ENCODE measurements at places on chromosomes 12 and 14. TPM values are rescaled to one million over a fixed set of nuclear protein-coding genes. Genes with fewer than 3 reads are reported as not detected.

GRCh38 chr14:53409969-53410368 lies 256.8 kb upstream of the DDHD1 start:
- no peak overlapping the region for H3K27ac ChIP-seq
- H3K36me3 ChIP-seq = no peaks in the 10 kb centered on the region
- no peak for DNase-seq
- H3K4me3 ChIP-seq = no peak overlapping the region
- no peaks in the 10 kb centered on the region for H3K27me3 ChIP-seq
- no peaks in the 10 kb centered on the region for H3K4me1 ChIP-seq

DNA sequence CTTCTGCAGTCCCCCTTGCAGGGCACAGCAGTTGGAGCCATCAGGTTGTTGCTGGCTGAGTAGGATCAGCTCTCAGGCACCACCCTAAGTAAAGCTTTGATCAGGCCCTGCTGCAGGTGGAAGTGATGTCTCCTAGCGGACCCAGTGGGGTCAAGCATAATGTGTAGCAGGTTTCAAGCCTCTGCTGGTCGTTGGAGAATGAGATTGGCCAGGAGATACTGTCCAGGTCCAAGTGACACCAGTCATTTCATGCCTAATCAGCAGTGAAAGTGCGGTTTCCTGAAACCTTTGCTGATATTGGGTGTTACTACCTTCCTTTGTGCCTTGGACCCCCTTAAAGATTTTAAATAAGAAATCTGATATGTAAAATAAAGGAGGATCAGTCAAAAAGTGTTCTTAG lies 72.6 kb downstream of the SUSD6 start:
- no peak overlapping the region for H3K4me3 ChIP-seq
- no peaks in the 10 kb centered on the region for H3K36me3 ChIP-seq
- no peak for DNase-seq
- no peaks in the 10 kb centered on the region for H3K27me3 ChIP-seq
- peak overlapping the region; percentile 37 for H3K27ac ChIP-seq
- H3K4me1 ChIP-seq = peaks cover 26% of the 10 kb centered on the region

Gene PZP
- not detected for total RNA-seq

Gene AICDA
- total RNA-seq = not detected

DNA sequence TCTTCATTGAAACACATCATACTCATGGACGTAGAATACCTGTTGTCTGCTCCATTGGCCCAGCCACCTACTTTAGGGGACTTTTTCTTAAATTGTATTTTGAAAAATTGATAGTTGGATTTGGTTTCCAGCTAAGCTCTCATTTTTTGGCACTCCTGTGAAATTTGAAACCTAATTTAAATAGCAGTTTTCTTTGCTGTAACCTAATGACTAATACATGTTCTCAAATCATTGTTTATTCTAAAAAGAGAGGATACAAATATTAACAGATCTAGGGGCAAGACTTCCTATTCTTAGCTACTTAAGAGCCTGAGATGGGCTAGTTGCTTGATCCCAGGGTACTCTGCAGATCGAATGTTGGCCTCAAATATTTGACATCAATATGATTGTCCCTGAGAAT lies 78.9 kb downstream of the PLEKHA5 start:
- H3K27me3 ChIP-seq = no peaks in the 10 kb centered on the region
- H3K4me1 ChIP-seq = no peaks in the 10 kb centered on the region
- H3K27ac ChIP-seq = no peak overlapping the region

Gene ESR2
- not detected for total RNA-seq

GRCh38 chr14:97319691-97320090 lies 522.5 kb downstream of the VRK1 start:
- H3K27me3 ChIP-seq = no peaks in the 10 kb centered on the region
- no peaks in the 10 kb centered on the region for H3K36me3 ChIP-seq
- H3K4me1 ChIP-seq = no peaks in the 10 kb centered on the region

Gene MUCL1
- total RNA-seq = not detected

Gene LPAR5
- 0.21 TPM for total RNA-seq

DNA sequence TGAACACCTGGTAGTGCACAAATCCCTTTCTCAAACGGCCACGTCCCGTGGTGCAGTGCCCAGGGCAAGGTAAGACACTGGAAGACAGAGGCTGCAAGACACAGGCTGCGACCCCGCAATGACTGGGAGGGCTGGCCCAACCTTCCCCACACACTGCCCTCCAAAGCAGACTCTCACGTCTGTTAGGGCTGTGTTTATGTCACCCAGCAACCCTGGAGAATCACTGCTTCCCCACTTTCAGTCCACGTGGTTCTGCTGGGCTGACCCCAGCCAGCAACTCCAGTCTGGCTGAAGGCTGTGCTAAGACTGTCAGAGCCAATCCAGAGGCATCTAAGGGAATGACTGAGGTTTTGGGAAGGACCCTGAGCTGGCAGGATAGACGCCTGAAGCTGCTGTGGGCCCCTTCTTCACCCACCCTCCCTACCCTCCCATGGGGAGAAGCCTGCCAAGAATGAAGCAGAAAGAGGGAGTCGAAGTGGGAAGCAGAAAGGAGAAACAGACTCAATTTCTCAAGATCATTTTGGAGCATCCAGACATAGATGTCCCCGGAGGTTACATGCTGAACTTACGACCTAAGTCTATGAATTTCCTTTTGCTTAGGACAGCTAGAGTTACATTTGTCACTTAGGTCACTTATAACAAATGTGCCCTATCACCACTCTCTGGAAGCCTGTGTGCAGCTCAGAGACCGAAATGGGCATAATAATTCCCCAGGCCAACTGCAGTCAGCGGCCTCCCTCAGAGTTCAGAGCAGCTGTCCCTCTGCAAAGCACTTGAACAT lies 11.7 kb downstream of the KDM2B start:
- H3K27me3 ChIP-seq = no peaks in the 10 kb centered on the region
- no peaks in the 10 kb centered on the region for H3K4me1 ChIP-seq
- no peaks in the 10 kb centered on the region for H3K36me3 ChIP-seq
- no peak for DNase-seq
- H3K4me3 ChIP-seq = no peak overlapping the region
- peak overlapping the region; percentile 38 for H3K27ac ChIP-seq

- H3K36me3 ChIP-seq = no peaks in the 10 kb centered on the region
- H3K4me3 ChIP-seq = no peak overlapping the region
- no peaks in the 10 kb centered on the region for H3K27me3 ChIP-seq
These were observed 77.3 kb downstream of the SNAPC1 start for GRCh38 chr14:61839507-61839906.

DNA sequence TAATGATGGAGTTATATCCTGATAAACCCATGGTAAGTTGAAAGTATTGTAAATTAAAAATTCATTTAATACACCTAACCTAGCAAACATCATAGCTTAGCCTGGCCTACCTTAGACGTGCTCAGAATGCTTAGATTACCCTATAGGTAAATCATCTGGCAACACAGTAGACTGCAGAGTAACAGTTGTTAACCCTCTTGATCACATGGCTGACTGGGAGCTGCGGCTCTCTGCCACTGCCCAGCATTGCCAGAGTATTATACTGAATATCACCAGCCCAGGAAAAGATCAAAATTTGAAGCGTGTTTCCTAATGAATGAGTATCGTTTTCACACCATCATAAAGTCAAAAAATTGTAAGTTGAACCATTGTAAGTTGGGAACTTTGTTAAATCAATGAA lies 17.8 kb upstream of the TMPRSS12 start:
- H3K27me3 ChIP-seq = no peaks in the 10 kb centered on the region
- H3K36me3 ChIP-seq = peaks cover 4% of the 10 kb centered on the region
- no peaks in the 10 kb centered on the region for H3K4me1 ChIP-seq
- no peak overlapping the region for H3K4me3 ChIP-seq
- DNase-seq = no peak

Gene PRPH
- not detected for total RNA-seq

Gene TRPV4
- total RNA-seq = not detected

DNA sequence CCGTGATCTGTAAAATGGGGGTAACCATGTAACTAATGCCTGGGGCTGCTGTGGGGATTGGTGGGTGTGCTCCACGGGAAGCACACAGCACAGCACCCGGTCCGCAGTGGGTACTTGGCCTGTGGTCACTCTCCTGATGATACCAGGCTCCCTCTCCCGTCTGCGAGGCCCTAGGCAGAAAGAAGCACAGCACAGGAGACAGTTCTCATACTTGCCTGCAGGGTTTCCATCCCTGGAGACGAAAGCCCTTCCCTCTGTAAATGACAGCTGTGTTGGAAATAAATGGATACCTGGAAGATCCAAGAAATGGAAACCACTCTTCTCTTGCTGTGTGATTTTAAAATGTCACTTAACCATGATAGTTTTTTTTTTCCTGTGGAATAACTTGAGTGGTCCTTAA lies 7.9 kb upstream of the PRMT8 start:
- no peak overlapping the region for H3K4me3 ChIP-seq
- DNase-seq = no peak
- H3K27ac ChIP-seq = no peak overlapping the region
- no peaks in the 10 kb centered on the region for H3K36me3 ChIP-seq
- H3K4me1 ChIP-seq = no peaks in the 10 kb centered on the region
- H3K27me3 ChIP-seq = no peaks in the 10 kb centered on the region

DNA sequence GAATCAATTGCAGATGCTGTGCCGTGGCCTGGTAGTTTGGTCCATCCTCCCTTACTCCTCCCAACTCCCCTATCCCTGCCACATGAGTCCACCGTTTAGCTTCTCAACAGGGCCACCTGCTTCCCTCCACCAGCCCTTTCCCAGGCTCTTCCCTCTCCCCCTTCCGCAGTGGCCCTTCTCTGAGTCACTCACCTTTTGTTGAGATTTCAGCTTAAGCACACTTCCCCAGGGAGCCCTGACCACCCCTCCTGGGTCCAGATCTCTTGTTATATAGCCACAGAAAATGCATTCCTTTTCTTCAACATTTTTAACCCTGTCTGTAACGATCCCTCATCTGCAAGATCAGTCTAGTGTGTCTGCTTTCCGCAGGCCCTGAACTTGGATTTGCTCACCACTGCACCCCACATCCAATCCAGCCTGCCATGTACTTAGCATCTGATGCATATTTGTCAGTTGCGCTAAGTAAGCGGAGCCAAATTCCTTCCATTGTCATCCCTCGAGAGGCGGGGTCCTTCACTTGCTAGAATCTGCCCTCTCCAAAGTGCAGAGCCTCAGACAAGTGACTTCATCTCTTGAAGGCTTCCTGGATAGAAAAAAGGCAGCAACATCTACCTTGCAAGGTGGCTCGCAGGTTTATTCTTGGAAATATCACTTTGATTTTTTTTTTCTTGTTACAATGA lies 41.1 kb downstream of the TMEM63C start:
- H3K4me3 ChIP-seq = no peak overlapping the region
- H3K4me1 ChIP-seq = no peaks in the 10 kb centered on the region
- H3K27me3 ChIP-seq = no peaks in the 10 kb centered on the region
- no peaks in the 10 kb centered on the region for H3K36me3 ChIP-seq
- DNase-seq = no peak

Gene CCDC175
- total RNA-seq = not detected

DNA sequence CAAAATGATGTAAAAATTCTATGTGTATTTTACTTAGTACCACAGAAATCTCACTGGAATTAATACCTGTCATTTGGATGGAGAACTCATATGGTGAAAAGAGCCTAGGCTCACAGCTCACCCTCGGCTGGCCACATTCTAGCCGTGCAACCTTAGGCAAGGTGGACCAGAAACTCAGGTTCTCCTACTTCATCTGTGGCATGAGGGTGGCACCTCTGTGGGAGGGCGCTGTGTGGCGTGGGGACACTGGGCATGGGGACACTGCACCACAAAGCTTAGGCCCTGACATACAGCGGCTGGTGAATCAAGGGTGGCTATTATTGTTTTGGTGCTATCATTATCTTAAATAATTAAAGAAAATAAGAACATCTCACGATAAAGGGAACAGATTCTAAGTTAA lies 47.1 kb downstream of the EML1 start:
- no peaks in the 10 kb centered on the region for H3K27me3 ChIP-seq
- no peak overlapping the region for H3K4me3 ChIP-seq
- no peaks in the 10 kb centered on the region for H3K36me3 ChIP-seq
- no peak for DNase-seq

Gene METTL25
- total RNA-seq = 2.2 TPM

- H3K36me3 ChIP-seq = no peaks in the 10 kb centered on the region
- no peaks in the 10 kb centered on the region for H3K27me3 ChIP-seq
- H3K4me1 ChIP-seq = no peaks in the 10 kb centered on the region
- no peak for DNase-seq
- H3K27ac ChIP-seq = no peak overlapping the region
- H3K4me3 ChIP-seq = no peak overlapping the region
These were observed 14.2 kb downstream of the NOXRED1 start for GRCh38 chr14:77409131-77409533.

DNA sequence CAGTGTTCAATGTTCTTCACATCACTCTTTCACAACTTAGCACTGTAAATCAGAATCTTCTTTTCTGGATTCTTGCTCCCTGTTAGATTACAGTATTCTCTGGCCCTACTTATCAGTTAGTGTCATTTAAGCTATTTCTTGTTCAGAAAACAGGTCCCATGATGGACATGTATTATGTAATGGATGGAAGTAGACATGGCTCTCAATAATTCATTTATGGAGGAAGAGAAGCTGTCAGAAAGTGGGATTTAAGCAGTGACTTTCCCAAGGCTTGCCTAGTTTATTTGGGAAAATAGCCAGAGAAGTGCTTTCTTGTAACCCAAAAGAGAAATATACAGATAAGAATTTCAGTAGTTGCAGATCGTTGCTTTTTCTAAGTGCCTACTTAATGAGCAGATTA lies 1.6 kb downstream of the ERC1 start:
- H3K27me3 ChIP-seq = no peaks in the 10 kb centered on the region
- no peaks in the 10 kb centered on the region for H3K4me1 ChIP-seq
- H3K36me3 ChIP-seq = no peaks in the 10 kb centered on the region
- no peak for DNase-seq
- no peak overlapping the region for H3K4me3 ChIP-seq

Gene MAP1LC3B2
- not detected for total RNA-seq

DNA sequence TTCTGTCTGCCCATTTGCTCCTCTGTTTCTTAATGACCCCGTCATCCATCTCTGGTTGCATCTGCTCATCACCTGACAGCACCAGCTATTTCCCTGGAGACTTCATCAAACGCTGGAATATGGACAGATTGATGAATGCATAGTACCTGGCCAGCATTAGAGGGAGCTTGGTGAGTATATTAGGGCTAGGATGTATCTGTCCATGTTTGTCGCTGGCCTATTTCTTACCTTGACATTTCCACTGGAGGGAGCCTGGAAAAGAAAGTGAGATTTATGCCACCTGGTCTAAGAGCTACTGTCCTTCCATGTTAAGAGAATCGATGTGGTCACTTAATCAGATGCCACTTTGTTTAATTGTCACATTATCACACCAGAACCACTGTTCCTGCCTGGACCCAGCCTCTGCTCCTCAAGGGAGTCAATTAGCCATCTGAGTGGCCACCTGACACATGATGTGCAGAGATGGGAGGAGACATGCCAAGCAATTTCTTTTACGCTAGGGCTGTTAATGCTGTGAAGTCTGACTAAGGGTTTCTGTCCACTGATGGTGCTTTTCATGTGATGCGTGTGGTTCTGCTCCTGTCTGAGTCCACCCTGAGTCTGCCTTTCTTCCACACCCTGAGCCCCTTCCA lies 75.3 kb upstream of the SFSWAP start:
- H3K4me3 ChIP-seq = no peak overlapping the region
- no peak for DNase-seq
- H3K36me3 ChIP-seq = no peaks in the 10 kb centered on the region
- H3K27me3 ChIP-seq = no peaks in the 10 kb centered on the region

GRCh38 chr12:124242529-124243065 lies 52.3 kb upstream of the RFLNA start:
- H3K27me3 ChIP-seq = no peaks in the 10 kb centered on the region
- H3K4me3 ChIP-seq = no peak overlapping the region
- H3K27ac ChIP-seq = no peak overlapping the region
- no peaks in the 10 kb centered on the region for H3K36me3 ChIP-seq
- H3K4me1 ChIP-seq = no peaks in the 10 kb centered on the region
- DNase-seq = no peak

GRCh38 chr12:42015051-42015461 lies 129.6 kb downstream of the GXYLT1 start:
- no peaks in the 10 kb centered on the region for H3K36me3 ChIP-seq
- H3K27me3 ChIP-seq = no peaks in the 10 kb centered on the region
- DNase-seq = no peak
